DMS53 (cell line): ENCODE measurements at places on chromosomes 3 and 15.

- DNase-seq: no peak
Measured at GRCh38 chr3:131804565-131805133, 230.2 kb downstream of the CPNE4 start.

GRCh38 chr15:69666921-69667811, 214.5 kb downstream of the RPLP1 start:
- DNase-seq: peak; percentile 21

DNA sequence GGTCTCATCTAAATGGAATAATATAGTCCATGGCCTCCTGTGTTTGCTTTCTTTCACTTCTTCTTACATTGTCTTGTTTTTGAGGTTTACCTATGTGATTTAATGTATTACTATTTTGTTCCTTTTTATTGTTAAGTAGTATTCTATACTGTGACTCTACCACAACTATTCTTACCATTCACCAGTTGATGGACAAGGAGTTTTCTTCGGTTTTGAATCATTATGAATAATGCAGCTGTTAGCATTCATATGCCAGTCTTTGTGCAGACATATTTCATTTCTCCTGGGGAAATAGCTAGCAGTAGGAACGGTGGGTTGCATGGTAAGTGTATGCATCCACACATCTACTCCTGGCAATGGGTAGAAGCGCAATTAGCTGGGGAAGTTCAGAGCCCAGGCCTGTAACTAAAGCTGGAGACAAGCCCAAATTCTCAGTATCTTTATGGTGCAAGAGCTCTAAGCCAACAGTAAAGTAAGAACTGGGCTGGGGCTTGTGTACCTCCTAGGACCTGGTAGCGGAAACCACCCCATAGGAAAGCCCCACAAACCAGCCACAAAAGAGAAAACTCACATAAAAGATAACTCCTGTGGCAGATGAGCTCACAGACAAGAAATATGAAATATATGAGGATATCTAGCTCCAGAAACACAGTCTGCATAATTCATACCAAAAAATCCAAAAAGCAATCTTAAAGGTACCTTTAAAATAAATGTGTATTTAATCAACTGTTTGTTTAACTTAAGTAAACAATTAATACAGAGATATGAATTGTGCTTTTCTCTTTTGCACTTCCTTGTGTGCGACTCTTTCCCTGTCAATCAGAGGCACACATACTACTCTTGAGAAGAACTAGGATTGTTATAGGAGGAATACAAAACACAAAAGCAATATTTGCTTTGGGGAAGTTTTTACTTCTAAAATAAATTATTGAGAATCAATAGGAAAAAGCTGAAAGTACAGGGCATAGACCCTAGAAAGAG, 2.7 kb upstream of the CSTA start:
- peak; percentile 43 for DNase-seq

- no peak for DNase-seq
Measured at GRCh38 chr15:89132611-89133507, 44.6 kb downstream of the ABHD2 start.

DNA sequence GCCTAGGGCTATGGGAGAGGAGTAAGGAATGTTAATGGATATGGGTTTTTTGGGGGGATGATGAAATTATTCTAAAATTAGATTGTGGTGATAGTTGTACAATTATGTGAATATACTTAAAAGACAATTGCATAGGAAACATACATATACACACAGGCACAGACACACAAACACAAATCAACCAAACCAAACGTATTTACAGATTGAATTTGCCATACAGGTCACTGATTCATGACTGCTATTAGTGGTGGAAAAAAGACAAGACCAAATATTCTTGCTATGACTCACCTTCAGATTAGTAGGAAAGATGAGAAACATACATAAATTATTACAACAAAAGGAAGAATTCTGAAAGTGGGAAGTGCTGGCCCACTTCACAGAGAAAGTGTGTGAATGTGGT, 85.3 kb downstream of the C3orf38 start:
- no peak for DNase-seq

- DNase-seq: no peak
Measured at GRCh38 chr15:65204236-65204930, 6.9 kb downstream of the CILP start.

GRCh38 chr3:113151461-113152031, 59.8 kb upstream of the BOC start:
- DNase-seq: peak; percentile 72

DNA sequence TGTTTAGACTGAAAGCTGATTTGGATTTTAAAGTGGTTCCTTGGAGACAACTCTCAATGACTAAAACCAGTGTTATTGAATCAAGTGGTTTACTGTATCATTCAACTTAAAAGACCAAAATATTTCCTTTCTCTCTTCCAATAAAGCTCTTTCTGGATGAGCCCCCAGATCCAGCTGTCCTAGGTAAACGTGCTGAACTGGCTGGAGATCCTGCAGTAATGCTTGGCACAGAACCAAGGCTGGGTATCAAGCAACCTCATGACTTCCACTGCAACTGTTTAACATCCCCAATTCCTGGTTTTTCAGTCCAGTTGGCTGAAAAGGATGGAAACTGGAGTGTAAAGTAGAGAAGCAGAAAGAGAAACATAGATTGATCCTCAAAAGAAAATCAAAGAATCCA, 28.9 kb downstream of the SEC22C start:
- DNase-seq: no peak

DNA sequence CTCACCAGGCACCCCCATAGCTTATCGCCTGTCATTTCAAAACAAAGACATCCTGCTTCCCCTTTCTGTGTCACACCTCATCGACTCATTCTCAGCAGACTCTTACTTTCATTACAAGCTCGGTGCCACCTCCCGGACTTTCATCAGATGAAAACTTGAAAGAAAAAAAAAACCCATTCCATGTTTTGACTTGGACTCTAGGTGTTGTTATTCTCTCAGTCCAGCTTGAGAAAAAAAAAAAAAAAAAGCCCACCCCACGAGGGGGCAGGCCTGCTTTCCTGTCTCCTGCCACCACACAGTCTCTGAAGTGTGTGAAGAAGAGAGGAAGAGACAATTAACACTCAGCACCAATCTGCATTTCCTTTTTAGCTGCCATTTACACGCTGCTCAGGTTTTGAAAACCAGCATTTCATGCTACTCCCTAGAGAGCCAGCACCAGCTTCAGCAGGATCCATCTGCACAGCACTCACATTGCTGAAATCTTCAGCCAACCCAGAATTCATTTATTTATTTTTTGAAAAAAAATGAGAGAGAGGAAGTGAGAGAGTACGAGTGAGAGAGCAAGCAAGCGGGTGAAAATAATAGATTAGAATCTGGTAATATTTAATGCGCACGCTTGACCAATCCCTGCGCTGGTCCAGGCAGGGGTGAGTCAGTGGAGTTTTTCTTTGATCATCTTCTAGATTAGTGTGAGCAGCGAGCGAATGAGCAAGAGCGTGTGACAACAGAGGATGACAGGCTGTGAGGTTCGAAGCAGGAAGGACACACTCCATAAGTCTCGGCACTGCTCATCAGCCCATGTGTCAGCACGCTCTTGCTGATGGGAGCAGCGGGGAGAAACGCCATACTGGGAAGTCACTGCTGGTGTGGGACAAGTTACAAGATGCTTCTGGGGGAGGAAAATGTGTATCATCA, 23.5 kb downstream of the ZNF80 start:
- DNase-seq: no peak

GRCh38 chr3:139633511-139633910, 44.3 kb downstream of the NMNAT3 start:
- DNase-seq: no peak

DNA sequence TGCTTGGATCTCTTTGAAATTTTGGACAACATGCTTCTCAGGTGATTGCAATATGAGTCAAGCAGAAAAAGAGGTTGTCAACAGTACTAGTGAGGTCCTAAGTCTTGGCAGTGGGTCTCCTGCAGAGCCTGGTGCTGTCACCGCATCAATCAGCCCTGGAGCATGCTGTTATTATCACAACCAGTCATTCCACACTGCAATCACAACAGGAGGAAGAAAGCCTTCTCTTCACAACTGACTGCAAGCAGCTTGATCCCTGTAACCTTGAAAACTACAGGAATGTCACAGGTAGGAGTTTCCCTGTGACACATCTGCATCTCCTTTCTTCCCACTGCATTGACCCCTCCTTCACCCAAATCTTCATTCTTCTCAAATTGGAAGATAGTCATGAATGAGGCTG, 451.1 kb upstream of the ATP11B start:
- DNase-seq: no peak

GRCh38 chr3:103083848-103084631, 649.2 kb downstream of the ZPLD1 start:
- peak; percentile 49 for DNase-seq

DNA sequence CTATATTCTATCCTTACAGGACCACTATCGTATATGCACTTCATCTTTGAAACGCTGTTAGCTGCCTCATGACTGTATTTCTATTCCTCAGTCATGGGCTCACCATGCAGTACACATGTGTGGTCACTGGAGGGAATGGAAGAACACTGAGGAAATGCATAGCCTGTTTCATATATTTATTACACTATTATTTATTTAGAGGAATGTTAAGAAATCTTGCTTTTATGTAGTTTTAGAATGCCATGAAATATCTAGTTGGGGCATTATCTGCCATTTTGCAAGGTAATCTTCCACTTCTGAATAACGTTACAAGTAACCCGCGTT, 155.7 kb downstream of the IGF1R start:
- DNase-seq: peak; percentile 9

DNA sequence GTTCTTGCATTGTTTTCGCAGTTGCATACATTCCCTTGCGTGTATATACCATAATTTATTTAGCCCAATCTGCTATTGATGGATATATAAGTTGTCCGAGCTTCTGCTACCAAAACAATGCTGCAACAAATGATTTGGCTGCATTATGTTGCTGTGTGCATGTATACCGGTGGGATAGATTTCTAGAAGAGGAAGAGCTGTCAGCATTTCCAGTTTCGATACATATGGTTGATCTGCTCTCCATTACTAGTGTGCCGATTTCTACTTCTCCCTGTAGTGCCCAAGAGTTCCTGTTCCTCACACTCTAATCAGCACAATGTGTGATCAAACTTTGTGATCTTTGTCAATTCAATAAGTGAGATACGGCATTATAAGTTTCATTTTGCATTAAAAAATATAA, 92.8 kb upstream of the NMNAT3 start:
- no peak for DNase-seq

DNA sequence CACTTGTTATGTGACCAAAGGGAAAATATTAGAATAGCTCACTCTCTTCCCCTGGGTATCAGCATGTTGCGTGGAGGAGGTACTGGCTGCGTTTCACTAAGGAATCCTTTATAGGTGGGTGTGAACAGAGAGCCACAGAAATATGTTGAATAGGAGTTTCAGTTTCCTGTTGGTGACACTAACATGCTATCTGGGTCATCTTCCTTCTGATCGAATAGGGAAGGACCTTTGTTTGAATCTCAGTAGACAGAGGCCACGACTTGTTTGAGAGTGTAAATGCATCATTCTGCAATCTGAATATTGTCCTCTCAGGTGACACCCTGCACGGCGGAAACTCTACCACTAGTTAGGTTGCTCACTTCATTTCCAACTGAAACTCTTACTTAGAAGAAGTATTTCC, 157.9 kb upstream of the SLC2A2 start:
- DNase-seq: no peak

GRCh38 chr3:37494216-37494615, 319.8 kb upstream of the LRRFIP2 start:
- DNase-seq: no peak

- peak; percentile 85 for DNase-seq
Measured at GRCh38 chr15:59424616-59425015, 13.4 kb upstream of the FAM81A start.

- DNase-seq: peak; percentile 51
Measured at GRCh38 chr15:25439369-25439836, 579 bp upstream of the UBE3A start.

DNA sequence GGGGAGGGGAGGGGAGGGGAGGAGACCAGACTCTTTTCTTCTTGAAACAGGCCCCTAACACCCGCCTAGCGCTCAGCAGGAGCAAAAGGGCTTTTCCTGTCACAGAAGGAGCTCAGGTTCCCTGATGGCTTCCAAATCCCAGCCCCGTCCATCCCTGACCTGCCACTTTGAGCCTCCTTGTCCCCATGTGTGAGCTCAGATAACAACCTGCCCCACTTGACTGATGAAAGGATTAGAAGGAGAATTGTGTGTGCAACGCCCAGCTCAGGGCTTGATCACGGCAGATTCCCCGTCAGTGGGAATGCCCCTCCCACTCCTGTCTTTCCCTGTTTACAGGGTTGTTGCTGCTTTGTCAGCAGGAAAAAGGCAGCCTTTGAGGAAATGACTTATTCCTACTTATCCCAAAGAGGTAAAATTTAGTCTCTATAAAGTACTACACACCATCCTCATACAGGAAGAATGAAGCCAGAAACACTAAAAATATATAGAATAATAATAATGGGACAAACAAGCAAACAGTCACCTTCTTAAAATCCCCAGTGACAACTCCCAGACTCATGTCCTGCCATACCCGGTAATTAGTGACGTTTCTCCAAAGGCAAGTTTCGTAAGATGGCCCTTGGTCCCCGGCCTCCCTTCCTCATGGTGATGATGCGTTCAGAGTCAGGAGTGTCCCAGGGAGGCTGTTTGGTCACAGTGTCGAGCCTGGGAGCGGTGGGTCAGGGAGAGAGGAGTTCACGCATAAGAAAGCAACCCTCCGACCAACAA, 6.1 kb upstream of the LRRC15 start:
- peak; percentile 65 for DNase-seq

DNA sequence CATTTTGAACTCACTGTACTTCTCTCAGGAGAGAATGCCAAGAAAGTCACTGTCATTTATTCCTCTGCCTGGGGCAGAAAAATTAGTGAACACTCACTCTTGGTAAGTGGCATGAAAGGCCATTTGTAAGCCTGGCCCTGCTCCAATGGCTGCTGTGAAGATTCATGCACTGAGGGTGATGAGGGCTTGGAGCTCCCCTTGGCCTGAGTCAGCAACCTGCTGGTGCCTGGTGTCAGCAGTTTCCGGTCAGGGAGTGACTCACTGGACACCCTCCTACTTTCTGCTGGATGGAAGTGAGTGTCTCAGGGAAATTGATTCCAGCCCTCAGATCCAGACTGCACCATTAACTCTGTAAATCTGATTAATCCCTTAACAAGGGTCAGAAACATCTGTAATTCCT, 37.6 kb downstream of the TRA2B start:
- DNase-seq: peak; percentile 77

- no peak for DNase-seq
Measured at GRCh38 chr3:46112296-46112695, 85.0 kb upstream of the XCR1 start.

DNA sequence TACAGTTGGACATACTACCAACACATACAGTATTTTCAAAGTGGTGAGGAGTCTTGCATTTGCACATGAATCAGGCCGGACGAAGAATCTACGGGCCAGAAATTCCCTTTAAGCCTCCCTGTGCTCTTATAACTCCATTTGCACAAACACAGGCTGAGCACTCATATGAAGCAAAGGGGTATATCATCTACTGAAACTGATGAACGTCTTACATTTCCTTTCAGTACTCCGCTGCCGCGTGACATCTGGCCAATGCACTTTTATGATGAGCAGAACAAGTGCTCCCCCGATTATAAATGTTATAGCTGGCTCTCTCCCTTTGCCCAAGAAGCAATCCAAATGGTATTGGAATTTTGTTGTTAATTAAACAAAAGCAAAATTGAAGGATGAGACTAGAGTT, 110.3 kb upstream of the ICE2 start:
- DNase-seq: no peak
